HCEC 1CT (cell line): ENCODE measurements at places on chromosomes 6 and 20.
A peak's percentile ranks its signal among the peaks of the same experiment; 100 is the strongest.

GRCh38 chr6:31729979-31730630 lies 1.0 kb upstream of the DDAH2 start:
- peak; percentile 83 for DNase-seq

DNA sequence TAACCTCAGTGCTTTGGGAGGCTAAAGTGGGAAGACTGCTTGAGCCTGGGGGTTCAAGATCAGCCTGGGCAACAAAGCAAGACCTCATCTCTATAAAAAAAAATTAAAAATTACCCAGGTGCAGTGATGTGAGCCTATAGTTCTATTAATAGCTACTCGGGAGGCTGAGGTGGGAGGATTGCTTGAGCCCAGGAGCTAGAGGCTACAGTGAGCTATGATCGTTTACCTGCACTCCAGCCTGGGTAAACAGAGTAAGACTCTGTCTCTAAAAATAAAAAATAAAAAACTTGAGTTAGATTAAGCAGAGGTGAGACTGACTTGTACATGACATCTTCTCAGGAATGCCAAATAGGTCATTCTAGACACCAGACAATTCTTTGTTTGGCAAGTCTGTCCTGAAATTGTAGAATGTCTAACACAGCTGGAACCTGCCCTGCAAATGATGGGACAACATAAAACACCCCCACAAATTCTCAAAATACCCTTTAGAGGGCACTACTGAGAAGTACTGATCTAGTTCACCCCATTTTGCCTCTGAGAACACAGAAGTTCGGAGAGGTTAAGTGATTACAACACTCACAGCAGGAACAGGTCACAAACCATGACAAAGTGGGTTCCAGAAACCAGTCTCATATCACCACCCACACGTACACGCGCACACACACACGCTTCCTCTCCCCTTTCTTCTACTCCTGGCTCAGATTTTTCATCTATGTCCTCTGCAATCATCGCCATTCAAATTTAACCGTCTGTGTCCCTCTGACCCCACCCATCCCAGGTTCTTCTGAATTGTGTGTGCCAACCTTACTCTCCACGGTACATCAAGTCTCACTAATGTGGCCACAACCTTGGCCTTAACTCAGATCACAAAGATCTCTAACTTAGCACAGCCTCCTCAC lies 38.3 kb downstream of the ARHGAP18 start:
- peak; percentile 44 for DNase-seq

DNA sequence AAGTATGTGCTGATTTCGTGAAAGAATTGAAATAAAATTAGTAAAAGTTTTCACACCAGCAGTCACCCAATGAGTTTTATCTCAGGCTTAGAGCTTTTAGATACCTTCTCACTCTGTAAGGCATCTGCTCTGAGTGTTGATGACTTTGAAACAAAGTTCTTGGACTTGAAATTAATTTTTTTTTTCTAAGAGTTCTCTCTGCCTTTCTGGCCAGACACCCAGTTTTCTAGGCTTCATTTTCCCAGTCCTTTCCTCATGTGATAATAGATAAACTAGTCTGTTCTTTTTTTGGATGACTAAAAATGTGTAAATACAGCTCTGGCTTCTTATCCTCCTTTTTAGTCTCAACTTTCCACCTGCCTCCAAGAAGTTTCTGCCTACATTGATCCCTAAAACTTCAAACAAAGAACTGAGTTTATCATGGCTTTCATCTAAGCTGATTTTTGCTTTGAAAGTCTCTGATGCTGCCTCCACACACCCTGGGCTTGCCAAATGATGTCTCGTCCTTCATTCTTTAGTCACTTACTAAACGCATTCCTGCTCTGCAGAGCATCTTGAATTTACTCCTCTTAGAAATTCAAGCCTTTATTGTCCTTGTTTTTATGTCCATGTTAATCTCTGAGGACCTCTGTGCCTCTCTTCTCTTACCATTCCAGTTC lies 32.7 kb downstream of the SLX4IP start:
- no peak for DNase-seq

GRCh38 chr20:920311-920710 lies 4.2 kb upstream of the ANGPT4 start:
- DNase-seq = no peak

- DNase-seq = no peak
Measured at GRCh38 chr6:6495851-6496250, 92.7 kb upstream of the LY86 start.

- DNase-seq = no peak
Measured at GRCh38 chr20:50111829-50112495, 988 bp downstream of the UBE2V1 start.

- no peak for DNase-seq
Measured at GRCh38 chr6:163797296-163797845, 382.9 kb downstream of the QKI start.

GRCh38 chr6:107816818-107817217 lies 7.3 kb downstream of the SCML4 start:
- no peak for DNase-seq

DNA sequence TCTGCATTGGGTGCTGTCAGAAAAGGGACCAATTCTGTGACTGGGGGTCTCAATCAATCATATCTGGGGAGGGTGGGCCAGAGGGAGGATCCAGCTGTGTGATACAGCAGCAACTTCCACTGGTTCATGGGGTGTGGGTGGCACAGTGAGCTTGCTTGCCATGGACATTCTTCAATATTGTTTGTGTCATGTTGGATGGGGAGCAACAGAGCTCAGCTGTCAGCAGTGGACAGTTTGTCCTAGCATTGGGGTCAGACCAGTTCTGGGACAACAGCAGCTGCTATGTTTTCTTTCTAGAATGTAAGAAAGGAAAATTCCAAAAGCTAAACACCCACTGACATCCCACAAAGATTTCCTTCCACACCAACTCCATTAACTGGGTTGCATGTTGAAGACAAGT lies 221.9 kb upstream of the CDH4 start:
- no peak for DNase-seq

GRCh38 chr6:169188475-169188874 lies 65.2 kb downstream of the THBS2 start:
- DNase-seq = peak; percentile 74

- DNase-seq = peak; percentile 91
Measured at GRCh38 chr6:144899161-144899560, 614.0 kb downstream of the UTRN start.

DNA sequence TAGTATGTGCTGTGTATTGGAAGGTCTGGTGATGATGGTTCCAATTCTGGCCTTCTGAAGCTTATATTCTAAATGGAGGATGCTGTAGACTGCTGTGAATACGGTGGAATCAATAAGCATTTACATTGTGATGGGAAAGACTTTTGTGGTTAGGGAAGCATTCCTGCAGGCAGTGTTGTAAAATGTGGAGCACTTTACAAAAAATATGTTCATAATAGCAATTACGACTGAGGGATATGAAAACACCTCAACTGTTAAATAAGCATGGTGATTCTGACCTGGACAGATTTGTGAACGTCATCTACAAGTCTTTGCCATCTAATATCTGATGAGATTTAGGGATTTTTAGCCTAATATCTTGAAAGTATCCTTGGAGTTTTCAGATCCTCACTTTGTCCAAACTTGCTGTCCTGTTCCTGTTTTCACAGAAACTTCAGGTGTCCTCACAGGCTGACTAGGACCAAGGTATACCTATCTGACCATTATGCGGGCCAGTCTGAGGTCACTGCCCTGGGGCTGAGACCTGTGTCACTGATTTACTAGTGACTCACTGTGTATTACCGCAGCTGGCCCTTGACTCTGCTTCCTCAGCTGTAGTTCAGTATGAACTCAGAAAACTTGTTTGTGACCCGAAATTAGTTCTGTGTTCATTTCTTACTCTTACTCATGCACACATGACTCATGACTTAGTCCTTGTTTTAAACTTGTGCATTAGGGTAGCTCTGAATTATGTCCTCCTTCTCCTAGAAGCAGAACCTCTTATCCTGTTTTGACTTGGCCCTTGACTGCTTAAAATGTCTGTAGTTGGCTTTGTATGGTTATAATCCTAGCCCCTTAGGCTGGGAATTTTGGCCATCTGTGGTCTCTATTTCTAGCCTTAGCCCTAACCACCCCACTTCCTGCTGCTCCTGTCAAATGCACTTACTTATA lies 343.0 kb downstream of the CDKAL1 start:
- DNase-seq = peak; percentile 96
